ENCODE measurements at places on chromosomes 3 and 15.

DNA sequence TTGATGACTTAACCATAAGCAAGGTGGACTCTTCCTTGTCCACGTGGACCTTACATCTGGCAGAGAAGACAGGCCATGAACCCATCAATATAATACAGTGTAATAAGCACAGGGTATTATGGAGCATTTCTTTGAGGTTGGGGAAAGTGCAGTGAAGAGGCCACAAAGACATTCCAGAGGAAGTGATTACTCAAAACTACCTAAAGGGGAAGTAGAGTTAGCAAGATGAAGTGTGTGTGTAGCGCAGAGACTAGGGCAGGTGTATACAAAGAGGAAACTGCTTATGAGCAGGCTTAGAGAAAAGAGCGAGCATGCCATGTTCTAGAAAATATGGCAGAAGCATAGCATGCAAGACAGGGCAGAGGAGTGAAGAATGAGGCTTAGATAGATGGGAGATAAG is 17.9 kb downstream of the CP start:
- DNase-seq: no peak

DNA sequence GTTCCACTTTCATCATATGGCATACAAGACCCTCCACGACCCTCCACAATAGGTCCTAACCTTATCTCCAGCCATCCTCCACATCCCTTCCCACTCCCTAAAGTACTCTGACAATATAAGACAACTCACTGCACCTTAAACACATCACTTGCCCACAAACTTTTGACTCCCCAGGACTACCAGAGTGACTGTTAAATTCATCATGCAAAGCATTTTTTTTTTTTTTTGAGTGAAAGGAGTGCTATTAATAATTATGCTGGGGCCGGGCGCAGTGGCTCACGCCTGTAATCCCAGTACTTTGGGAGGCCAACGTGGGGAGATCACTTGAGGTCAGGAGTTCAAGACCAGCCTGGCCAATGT is 55.8 kb downstream of the OSBPL10 start:
- DNase-seq: no peak

DNA sequence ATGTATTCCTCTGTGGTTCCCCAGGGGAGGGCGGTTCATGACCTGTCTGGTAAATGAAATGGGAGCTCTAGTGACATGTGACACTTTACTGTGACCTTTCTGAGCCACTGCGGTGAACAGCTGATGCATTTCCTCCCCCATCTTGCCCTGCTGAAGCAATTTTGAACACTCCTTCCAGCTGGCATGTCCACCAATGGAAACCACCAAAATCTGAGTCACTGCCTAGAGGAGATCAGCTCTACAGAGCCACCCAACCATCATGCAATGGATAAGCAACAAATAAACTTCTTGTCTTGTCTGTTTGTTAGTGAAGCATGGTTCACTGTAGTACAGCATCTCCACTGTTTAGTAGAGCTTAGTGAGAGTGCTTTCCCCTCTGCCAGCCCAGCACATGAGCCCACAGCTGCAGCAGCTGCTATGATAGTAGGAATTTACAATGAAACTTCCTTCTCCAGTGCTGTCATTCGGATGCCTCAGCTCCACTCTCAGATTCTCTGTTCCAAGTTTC is 479.4 kb downstream of the NTRK3 start:
- peak; percentile 90 for DNase-seq

DNA sequence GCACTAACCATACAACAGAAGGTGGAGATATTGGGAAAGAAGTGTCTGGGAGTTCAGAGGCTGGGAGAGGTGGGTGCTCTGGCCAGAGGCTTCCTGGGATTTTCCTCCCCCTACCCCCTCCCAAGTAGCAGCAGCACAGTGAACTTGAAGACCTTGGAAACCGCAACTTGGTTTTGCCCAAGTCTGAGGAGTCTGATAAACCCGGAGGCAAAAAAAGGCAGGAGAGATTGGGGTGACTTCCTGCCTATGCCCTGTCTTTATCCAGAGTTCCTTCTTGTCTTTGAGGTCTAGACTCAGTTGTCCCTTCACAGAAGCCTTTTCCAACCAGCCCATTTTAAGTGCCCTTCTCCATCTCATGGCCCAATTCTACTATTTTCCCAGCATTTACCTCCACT is 25.4 kb upstream of the THRB start:
- DNase-seq: no peak

DNA sequence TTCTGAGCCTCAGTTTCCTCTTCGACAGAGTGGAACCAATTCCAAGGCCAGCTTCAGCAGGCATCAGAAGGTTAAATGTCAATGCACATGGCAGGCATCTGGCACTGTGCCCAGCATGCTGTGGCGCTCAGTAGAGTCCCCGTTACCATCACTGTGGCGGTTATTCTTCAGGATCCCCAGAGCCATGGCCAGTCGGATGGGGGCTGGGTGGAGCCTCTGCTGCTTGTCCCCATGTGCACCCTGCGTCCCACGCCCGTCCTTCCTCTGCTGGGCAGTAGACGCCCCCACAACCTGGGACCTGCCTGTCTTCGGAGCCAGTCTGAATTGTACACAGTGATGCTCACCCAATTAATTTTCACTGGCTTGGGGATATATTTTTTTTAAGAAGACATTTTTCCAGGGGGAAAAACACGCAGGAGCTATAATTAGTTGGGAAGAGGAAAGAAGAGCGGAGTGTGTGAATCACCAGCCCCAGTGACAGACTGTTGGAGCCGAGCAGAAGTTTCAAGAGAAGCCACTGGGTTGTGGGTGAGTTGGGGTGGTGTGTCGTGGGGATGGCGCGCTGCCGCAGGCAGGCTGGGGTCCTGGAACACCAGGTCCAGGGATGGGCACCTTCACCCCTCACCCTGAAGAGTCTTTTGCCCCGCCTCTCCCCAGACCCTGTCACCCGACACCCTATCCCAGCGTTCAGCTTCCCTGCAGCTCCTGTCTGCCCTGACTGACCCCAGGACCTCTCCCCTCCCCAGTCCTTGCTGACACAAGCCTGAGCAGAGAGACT is 26.8 kb upstream of the RPL29 start:
- no peak for DNase-seq

All from EL (cell line).